ENCODE measurements at places on chromosomes 11 and 22.

DNA sequence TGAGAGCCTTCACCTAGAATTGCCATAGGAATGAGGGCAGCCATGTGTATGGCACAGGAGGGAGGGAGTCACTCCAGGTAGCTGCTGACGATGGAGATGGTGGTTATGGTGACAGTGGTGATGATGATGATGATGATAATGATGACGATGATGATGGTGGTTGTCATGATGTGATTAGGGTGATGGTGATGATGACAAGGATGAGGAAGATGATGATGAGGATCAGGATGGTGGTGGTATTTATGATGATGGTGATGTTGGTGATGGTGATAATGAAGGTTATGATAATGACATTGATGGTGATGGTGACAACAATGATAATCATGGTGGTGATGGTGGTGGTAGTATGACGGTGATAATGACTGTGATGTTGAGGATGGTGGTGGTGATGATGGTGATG lies 1130.5 kb downstream of the BRD1 start:
- no peak for DNase-seq

GRCh38 chr22:44584256-44584902 lies 86.3 kb upstream of the RTL6 start:
- no peak for DNase-seq

DNA sequence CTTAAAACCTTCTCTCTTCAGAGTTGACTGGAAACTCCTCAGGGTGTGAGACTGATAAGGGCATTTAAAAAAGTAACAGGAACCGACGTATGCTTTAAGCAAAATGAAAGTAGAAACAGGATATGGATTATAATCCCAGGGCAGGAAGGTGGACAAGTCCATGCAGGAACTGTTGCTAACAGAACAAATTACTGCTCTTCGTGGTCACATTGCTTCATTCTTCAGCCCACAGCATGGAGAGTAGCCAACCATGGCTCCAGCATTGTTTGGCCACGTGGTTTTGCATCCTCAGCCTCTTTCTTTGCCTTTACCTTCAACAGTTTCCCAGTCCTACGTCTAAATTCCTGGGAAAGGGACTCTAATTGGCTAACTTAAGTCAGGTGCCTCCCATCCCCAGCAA lies 563.1 kb upstream of the ISX start:
- no peak for DNase-seq

- DNase-seq, result no peak
These were observed 71.8 kb upstream of the PAX6 start for GRCh38 chr11:31882951-31883392.

DNA sequence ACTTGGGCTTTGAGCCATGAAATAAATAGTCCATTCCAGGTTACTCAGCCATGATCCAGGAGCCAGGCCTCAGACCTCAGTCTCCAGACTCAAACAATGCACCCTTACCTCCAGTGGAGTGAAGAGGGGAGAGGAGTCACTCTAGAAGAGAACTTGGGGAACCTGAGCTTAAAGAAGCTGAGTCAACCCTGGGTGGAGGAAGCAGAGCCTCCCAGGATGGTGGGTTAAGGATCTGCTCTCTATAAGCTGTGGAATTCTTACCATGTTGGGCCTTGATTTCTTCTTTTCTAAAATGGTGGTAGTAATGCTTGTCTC lies 113.2 kb downstream of the NECTIN1 start:
- no peak for DNase-seq

GRCh38 chr22:26097840-26098239 lies 71.4 kb upstream of the SEZ6L start:
- no peak for DNase-seq

DNA sequence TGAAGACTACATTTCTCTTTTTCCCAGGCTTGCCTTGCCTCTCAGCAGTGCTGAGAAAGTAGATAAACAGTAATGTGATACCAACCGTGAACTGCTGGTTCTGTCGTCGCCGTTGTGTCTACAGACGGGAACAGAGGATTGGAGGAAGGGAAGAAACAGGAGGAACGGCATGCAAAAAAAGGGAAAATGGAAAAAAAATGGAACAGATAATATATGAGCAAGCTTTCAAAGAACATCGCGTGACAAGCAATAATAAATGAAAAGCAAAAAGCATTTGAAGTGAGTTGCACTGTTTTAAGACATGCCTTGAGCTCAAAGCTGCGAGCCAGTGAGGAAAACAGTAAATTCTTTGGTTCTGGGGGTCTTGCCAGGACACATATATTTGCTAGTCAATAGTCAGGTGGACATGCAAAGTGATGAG lies 305.9 kb downstream of the CADM1 start:
- DNase-seq, result no peak

DNA sequence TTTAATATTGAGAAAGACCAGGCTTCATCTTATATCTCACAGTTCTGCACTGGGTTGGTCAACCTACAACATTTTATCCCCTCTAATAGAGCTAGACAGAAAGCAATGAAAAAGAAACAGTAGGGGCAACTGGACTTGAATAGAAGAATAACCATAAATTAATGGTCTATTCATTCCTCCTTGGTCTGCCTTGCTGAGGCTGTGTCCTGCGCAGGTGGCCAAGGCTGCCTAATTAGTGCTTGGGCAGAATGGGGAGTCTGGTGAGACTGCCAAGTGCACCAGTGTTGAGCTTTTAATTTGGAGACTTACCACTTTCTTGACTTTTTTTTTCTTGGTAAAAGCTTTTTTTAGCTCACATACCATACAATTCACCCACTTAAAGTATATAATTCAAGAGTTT lies 35.0 kb upstream of the SPON1 start:
- DNase-seq, result no peak

DNA sequence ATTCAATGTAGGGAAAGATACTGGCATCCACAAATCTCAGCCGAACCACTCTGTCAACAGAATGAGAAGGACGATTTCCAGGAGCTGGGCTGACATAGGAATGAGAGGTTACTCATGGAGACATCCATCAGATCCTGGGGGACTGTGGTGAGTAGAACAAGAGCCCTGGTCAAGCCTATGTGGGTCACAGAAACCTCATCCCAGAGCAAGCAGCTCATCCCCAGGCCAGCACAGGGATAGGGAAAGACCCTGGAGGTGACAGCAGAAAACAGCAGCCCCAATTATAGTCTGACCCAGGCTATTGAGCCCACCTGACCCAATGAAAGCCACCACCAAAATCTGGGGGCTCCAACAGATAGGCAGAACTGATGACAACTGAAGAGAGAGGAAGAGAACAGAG lies 128.0 kb upstream of the SERPIND1 start:
- no peak for DNase-seq

DNA sequence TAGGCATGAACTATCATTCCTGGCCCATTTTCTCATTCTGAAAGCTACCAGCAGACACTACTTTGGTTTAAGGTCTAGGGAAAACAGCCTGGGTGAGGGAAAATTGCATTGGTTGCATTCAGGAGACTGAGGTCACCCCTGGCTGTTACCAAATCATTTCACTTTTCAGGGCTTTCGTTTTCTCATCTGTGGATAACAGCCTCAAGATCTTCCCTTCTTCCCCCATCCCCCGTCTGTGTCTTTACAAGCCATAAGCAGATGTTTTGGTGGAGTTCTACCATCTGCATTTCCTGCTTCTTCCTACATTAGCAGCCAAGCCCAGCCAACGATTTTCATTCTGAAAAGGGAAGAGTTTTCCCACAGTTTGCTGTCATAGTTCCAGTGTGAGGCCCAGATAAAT lies 130.4 kb downstream of the HIPK3 start:
- DNase-seq, result no peak

DNA sequence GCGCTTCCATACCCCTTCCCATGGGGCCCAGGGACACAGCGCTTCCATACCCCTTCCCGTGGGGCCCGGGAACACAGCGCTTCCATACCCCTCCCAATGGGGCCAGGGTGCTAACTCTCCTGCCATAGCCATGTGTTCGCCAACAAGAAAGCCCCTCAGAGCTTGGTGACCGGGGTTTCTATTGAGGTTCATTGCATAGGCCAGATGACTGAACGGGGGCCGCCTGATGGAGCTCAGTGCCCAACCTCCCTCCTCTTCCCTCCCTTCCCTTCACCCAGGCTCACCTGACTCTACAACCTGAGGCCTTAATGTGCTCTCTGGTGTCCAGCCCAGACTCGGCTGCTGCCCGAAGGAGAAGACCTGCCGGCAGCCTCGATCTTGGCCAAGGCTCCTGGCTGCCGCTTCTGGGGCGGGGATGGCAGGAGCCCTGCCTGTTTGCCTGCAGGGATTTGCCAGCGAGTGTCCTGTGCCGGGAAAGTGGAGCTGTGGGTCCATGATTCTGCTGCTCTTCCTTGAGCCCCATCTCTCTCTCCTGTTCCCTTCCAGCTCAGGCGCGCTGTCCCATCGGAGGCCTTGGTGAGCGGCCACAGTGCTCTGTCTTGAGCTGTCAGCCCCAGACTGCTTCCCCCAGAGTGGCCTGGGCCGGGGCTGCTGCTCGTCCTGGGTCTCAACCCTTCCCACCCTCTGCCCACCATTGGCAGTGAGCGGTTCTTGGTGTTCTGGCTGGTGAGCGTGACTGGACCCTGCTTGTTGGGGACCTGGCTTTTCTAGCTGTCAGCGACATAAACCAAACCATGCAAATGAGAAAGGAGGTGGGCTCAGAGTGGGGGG lies 267.0 kb downstream of the TBC1D22A start:
- no peak for DNase-seq

DNA sequence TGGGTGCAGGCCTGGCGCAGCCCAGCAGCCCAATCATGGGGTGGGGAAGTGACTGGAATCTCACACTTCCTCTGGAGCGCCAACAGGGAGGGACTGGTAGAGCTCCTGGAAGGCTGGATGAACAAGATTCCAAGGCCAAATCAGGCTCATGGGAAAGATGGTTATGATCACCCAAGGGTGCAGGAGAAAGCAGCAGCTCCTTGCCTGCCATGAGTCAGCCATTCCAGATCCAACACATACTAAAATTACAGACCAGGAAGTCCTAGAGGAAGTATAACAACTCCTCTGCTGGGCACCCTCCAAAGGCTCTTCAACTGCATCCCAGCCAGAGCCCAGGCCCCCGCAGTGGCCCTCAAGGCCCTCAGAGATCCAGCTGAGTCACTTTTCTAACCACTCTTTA lies 427.3 kb downstream of the TENM4 start:
- DNase-seq, result no peak

GRCh38 chr22:41833369-41834004 lies 582 bp downstream of the SREBF2 start:
- no peak for DNase-seq

DNA sequence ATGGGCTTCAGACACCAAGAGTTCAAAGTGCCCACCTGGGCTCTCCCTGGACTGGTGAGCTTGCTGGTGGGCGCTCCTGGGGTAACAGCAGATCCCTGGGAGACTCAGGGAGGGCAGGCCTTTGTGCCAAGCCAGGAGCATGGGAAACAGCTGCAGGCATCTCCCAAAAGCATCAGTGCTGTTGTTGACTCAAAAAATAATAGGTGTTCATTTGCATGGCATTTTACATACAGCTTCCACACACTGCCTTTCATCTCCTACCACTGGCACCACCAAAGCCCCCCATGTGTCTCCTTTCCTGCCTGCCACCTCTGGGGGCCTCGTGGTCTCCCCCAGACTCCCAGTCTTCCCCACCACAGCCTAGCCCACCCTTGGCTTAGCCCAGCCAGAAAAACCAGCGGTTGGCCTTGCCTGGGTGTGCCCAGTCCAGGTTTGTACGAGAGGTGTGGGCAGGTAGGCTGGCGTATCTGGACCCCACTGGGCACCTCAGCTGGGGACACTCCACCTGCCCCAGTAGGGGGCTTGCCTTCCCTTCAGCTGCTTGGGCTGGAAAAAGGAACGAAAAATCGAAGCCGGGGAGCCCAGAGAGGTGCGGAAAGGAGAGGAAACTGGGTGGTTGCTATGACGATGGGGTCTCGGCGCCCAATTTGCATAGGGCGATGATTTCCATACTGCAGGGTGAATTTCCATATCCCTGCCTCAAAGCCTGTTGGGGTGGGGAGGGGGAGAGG lies 15.0 kb downstream of the POU2F3 start:
- no peak for DNase-seq

DNA sequence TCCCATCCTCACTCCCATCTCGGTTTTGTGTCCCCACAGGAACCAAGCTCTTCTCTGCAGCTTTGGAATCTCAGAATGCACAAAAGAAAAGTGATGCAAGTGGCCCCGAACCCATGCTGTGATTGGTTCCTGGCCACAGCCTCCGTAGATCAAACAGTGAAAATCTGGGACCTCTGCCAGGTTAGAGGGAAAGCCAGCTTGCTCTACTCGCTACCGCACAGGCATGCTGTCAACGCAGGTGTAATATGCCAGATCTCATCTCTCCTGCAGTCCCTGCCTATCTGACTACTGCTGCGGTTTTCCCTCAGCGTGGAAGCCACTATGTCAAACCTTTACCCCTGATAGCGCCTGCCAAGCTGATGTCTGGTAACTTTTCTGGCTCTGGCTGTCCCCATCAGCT lies 200.5 kb upstream of the LRRC4C start:
- DNase-seq, result no peak

GRCh38 chr11:28342716-28343115 lies 234.5 kb downstream of the METTL15 start:
- no peak for DNase-seq

DNA sequence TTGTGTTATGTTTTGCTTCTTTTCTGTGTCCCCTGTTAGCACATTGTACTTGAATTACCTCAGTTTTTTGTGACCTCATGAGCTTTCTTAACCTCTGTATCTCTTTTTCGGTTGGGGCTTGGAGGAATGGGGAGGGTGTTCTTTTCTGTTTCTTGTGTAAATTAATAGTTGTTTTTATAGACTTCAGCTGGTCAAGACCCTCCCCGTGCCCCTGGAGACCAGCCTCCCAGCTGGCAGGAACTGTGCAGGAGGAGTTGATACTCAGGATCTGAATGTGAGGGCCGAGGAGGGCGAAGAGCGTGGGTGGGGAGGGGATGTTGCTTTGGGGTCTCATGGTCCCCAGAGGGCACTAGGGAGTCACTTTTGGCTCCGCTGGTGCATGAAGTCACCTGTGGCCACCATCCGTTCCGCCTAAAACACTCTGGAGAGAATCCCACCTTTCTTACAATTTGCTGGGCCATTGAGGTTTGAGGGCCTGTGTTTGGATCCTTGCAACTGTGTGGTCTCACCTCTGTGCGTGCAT lies 44.3 kb upstream of the NNMT start:
- no peak for DNase-seq

DNA sequence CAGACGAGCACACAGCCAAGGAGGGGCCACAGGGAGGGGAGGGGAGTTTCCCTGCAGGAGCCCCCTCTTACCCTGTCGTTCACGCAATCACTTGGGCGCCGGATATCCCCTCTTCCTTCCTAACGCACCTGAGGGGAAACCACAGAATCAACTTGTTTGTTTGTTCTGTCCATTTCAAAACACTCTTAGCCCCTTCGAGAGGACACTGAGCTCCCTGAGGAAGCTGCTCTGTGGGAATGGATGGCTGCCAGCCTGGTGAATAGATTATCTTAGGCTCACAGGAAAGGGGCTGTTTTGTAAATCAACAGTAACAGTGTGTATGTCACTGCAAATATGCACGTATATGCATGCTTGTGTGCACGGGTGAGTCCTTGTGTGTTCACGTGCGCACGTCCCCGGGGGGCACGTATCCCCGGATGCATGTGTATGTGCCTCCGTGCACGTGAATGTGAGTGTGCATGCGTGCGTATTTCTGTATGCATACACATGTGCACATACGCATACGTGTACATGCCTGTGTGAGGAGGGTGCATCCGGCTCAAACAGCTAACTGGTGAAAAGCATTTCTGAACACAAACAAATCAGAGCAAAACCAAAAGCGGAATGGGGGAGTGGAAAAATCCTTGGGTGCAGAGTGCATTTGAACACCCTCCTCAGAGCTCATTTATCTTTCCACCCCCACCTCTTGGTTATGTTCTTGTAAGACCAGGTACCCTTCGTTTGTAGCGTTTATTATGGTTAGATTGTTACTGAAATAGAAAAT lies 7.2 kb downstream of the ARSA start:
- DNase-seq, result no peak

GRCh38 chr22:33315954-33316353 lies 257.8 kb upstream of the SYN3 start:
- DNase-seq, result no peak

Data from muscle of back (tissue), 13 donors.